ENCODE measurements at places on chromosomes 1 and 21.

DNA sequence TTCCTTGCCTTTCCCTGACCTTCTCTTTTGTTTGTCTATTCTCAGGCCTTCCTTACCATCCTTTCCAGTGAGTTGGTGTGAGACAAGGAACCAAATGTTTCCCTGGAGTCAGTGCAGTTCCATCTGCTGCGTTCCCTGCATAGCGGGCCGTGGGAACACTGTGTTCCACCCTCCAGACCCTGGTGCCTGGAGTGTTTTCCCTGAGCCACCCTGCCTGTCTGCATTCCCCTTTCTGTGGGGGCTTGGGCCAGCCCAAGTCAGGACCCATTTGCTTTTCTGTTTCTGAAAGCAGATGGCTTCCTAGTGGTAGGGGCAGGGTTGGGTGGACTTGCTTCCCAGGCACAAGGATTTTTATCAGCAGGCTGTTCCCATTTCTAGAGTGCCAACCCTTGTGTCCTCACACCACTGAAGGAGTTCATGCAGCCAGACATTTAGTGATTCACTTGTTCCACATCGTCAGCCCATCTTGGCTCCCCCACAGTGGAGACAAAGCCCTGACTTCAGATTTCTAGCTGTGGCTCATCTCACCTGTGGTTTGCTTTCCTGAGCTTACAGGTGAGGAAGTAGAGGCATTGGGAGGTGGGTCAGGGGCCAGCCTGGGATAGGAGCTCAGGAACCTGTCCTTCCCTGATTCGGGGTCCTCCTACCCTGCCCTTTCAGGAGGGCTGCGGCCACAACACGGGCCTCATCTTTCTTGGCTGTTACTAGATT is 14.1 kb upstream of the MYOG start:
- DNase-seq, result peak; percentile 14

DNA sequence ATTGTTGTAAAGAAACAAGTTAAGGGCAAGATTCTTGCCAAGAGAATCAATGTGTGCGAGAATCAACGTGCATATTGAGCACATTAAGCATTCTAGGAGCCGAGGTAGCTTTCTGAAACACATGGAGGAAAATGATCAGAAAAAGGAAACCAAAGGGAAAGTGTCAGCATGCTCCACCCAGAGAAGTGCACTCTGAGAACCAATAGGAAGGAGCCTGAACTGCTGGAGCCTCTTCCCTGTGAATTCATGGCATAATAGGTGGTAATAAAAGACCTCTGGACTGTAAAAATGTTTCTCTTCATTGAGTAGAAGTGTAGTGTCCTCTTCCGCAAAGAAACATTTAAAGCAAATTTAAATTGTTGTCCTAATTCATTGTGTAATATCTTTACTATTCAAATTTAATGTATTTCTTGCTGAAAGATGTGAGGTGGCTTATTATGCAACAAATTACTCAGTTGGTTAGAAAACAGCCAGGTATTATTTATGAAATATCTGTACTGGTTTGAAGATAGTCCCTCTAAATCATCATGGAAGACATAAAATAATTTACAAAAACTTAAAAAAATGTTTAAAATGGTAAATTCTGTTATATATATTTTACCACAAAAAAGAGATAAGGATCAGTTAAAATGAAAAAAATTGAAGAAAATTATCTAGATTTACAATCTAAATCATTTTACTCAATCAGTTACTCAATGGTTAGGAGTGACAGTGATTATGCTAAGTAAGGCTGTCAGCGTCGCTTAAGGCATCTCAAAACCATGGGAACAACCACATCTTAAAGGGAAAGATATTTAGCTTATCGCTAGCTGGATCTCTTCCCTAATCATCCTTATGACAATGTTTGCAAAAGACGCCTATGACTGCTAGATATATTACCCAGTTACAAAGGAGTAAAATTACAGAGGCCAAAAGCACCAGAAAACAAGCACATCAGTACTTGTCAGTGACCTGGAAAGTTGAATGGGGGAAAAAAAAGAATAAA is 31.3 kb downstream of the NVL start:
- no peak for DNase-seq

GRCh38 chr21:38424305-38425019 is 73.8 kb downstream of the ERG start:
- DNase-seq, result peak; percentile 96

- no peak for DNase-seq
These were observed 39.3 kb downstream of the CDKN2C start for GRCh38 chr1:51009381-51009780.

All from WERI-Rb-1 (cell line).